ENCODE measurements at places on chromosomes 11 and 22. TPM values are rescaled to one million over a fixed set of nuclear protein-coding genes. Genes with fewer than 3 reads are reported as not detected.

ACP2 gene
- total RNA-seq: 26.6 TPM

FAM227A gene
- 1.2 TPM for total RNA-seq

TBX1 gene
- total RNA-seq: 0.17 TPM

TMEM191B gene
- total RNA-seq: not detected

All from smooth muscle cell of trachea (primary cell).